ENCODE measurements at places on chromosomes 6 and 20.

GRCh38 chr6:1066449-1067090, 245.3 kb upstream of the FOXQ1 start:
- DNase-seq, result no peak

GRCh38 chr6:31676904-31677303, 4.0 kb downstream of the LY6G5C start:
- no peak for DNase-seq

DNA sequence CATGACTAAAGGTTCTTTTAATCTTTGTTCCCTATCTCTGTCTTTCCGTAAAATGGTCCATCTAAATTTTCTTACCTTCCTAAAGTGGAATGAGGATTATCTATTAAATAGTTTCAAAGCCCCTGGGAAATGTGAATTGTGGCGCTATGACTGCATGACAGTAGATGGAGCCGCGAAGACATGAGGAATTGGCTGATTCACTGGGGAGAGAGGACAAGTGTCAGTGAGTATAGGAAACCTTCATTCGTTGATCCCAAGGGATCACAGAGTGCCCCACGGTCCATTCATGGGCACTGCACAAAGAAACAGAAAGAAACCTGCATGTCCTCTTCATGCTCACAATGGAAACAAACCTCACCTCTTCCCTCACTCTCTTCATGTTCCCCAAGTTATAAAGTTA, 479.3 kb upstream of the BTBD3 start:
- no peak for DNase-seq

DNA sequence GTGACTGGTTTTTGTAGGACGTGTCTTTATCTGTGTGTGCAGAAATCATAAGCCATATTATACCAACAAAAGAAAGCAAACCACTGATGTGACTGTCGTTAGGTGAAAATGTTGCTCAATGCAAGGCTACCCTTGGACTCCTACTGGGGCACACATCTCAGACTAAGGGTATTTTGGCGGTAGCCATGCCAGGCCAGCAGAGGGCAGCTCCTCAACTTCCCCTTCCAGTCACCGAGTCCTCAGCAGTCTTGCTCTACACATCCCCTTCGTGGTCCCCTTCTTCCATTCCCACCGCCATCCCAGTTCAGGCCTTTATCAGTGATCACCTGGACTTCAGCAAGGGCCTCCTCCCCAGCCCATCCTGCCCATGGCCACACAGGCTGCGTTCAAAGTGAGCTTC, 113.7 kb upstream of the GGTLC1 start:
- DNase-seq, result peak; percentile 56

GRCh38 chr20:63749597-63750508, 10.3 kb downstream of the SLC2A4RG start:
- no peak for DNase-seq

DNA sequence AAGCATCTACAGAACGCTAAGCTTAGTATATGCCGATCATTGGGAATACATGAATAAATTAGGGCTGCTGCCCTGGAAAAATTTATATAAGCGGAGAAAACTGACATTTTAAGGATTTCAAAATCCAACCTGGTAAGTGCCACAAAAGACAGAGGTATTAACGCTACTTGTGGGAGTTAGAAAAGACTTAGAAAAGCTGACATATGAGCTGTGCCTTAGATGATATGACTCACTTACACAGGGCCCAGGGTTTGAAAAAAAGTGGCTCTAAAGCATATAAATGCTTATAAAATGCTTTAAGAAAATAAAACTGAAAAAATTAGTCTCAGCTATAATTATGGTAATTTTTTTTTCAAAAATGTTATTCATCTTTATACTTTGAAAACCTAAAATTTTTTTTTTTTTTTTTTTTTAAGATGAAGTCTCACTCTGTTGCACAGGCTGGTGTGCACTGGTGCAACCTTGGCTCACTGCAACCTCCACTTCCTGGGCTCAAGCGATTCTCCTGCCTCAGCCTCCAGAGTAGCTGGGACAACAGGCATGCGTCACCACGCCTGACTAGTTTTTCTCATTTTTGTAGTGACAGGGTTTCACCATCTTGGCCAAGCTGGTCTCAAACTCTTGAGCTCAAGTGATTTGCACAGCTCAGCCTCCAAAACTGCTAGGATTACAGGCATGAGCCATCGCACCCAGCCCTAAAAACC, 25.7 kb downstream of the EPB41L2 start:
- DNase-seq, result no peak

GRCh38 chr6:111411978-111412566, 70.9 kb downstream of the REV3L start:
- DNase-seq, result no peak

DNA sequence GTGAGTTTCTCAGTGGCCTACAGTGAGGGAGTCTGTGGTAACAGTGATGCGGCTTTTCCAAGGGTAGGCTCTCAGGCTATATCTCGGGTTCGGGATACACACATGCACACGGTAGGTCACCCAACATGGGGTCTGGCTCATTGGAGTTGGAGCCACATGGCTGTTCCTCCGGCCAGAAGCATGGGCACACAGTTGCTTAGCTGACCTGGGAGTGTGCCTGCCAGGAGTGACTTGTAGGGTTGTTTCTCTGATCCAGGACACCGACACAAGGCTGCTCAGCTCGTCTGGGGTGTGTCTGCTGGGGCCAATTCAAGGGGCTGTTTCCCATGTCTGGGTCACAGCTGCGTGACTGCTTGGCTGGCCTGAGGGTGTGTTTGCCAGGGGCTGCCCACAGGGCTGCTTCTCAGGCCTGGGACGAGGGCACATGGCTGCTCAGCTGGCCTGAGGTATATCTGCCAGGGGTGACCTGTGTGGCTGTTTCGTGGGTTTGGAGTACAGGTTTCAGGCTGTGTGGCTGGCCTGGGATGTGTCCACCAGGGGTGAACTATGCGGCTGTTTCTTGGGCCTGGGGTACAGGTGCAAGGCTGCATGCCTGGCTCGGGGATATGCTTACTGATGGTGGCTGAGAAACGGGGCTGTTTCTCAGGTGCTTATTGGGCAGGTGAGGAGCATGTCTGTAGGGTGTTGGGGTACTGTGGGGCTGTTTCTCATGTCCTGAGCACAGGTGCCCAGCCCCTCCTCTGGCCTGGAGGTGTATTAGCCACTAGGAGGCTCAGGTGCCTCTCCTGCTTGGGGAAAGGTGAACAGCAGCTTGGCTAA, 15.2 kb downstream of the KIF25 start:
- no peak for DNase-seq
